ENCODE measurements at places on chromosomes 16 and 17. TPM values are rescaled to one million over a fixed set of nuclear protein-coding genes. Genes with fewer than 3 reads are reported as not detected.

GRCh38 chr16:50573279-50573678 is 25.1 kb downstream of the NKD1 start:
- no peak overlapping the region for H3K4me3 ChIP-seq

GRCh38 chr17:47905221-47905733 is 9.2 kb downstream of the SP2 start:
- no peaks in the 10 kb centered on the region for H3K36me3 ChIP-seq
- DNase-seq: no peak
- peaks cover 64% of the 10 kb centered on the region for H3K4me1 ChIP-seq

- no peaks in the 10 kb centered on the region for H3K36me3 ChIP-seq
- peak overlapping the region; percentile 97 for H3K27ac ChIP-seq
- no peaks in the 10 kb centered on the region for H3K27me3 ChIP-seq
- DNase-seq: peak; percentile 65
These were observed 13.6 kb downstream of the ZC3H7A start for GRCh38 chr16:11783319-11784037.

Gene CCDC43
- polyA plus RNA-seq: 19.6 TPM

Gene TAC4
- not detected for polyA plus RNA-seq

Gene KLHL10
- 0.15 TPM for polyA plus RNA-seq

Gene KRT12
- polyA plus RNA-seq: not detected
